MM.1S (cell line): ENCODE measurements at places on chromosomes 7 and 10.

GRCh38 chr10:5654218-5654755, 12.1 kb downstream of the ASB13 start:
- DNase-seq: peak; percentile 25

DNA sequence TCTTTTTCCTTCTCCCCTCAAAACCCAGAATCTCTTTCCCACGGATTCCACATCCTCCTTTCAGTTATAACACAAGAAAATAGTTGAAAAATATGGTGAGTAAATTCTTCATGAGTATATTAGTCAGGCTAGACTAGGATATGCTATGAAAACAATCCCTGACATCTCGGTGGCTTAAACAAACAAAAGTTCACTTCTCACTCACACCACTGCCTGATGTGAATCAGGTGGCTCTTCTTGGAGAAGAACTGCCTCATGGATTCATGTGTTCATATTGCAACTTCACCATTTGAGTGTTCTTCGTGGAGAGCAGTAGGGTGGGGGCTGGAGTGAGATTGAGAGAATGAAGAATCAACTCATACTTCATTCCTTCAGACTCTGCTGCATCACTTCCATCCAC, 204.1 kb downstream of the PHF14 start:
- DNase-seq: no peak

DNA sequence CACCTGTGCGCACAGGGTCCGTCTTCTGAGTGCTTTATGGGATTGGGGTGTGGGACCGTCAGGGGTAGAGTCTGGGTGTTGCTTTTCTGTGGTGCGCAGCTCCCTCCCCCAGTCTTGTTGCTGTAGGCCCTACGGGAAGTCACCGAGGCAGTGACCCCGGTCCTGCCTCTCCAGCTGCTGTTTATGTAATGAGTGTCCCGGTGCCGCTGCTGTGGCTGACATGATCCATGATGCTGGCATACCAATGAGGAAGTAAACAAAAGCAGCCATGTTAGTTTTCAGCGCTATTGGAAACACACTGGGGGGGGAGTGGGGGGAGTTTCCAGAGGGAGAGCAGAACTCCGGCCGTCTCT, 1.1 kb downstream of the TRIM8 start:
- DNase-seq: no peak

DNA sequence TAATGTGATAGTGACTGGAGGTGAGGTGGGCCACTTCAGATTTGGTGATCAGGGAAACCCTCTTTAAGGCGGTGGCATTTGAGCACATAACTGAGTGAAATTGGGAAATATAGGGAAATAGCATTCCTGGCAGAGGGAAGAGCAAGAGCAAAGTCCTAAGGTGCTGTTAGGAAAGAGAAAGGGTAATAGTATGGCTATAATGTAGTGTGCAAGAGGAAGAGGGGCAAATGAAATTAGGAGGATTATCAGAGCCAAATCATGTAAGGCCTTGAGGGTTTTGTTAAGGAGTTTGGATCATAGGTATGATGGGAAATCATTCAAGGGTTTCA, 27.8 kb upstream of the CYP26C1 start:
- no peak for DNase-seq

GRCh38 chr10:131736321-131736980, 164.4 kb upstream of the PPP2R2D start:
- no peak for DNase-seq

DNA sequence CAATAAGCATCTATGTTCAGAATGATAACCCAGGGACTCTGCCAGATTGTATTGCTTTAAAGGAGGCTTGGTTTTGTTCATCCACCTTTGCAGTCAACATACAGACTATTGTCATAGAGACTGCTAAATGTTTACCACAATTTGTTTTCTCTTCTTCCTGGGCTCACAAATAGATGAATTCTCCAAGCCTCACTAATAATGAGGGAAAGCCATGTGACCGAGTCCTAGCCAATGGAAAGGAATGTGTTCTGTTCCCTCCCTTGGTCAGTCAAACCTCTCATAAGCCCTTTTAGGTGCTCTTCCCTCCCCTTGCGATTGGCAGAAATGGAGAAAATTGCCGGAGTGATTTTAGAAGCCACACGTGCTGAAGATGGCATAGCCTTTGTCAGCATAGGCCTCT, 136.9 kb downstream of the RTKN2 start:
- DNase-seq: no peak
